ENCODE measurements at places on chromosomes 4 and X.

DNA sequence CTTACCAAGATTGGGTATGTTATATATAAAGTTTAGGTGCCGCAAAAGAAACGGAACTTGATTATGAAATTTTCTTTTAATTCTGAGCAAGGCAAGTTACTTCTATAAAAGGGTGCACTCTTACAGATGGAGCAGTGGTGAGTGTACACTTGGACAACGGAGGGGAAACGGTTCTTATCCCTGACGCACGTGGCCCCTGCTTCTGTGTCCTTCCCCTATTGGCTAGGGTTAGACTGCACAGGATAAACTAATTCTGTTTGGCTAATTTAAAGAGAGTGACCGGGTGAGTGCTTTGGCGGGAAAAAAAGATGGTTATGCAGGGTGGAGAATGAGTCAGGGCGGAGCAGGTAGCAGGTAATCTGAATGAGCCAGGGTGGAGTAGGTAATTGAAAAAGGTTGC lies 149.5 kb downstream of the GC start:
- DNase-seq = no peak

GRCh38 chr4:55008166-55009056 lies 117.0 kb downstream of the KDR start:
- DNase-seq = no peak

GRCh38 chrX:96621811-96622210 lies 62.8 kb upstream of the DIAPH2 start:
- DNase-seq = no peak

DNA sequence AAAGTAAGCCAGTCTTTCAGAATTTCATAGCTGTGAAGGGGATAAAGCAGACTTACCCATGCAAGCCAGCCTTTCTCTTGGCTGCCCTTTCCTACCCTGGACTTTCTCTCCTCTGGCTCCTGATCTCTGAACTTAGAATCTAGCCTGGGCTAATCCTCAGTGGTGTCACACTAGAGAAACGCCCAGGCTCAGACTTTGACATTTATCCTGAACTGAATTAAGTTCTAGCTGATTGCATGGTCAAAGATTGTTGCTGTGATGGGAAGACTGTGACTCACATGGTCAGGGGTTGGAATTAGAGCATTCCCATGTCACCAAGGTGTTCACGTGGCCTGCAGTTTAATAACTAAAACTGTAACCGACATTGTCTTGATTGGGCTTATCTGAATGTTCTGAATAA lies 469.5 kb upstream of the FAT1 start:
- no peak for DNase-seq

- no peak for DNase-seq
Observed at GRCh38 chr4:4383085-4383484, 3.8 kb upstream of the NSG1 start.

DNA sequence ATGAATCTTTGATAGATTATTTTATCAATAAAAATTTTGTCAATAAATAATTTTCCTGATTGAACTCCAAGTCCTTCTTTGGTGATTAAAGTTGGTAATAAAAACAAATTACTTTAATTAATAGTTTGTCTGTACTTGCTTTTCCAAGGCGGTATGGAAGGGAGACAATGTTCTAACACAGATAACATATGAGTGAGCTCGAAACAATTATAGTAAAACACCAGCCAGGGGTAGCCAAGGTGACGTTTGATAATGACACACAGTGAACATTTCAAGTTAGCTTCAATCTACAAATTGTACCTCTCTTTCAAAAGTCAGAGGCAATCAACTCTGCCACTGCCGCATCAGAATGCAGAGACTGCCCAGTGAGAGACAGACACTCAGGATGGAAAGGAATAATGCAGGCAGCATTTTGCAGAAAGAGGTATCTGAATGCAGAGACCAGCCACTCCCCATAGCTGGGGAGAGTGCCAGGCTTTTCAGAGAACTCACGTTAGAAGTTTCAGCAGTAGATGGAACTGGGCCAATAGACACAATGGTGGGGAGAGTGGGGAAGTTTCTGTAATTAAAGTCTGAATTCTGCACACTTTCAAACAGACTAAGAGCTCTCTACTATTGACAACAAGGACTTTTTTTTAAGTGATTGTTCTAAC lies 18.1 kb upstream of the ATOH1 start:
- DNase-seq = no peak
